ENCODE measurements at places on chromosomes 3 and 15.

GRCh38 chr3:46433841-46434240, 26.8 kb downstream of the CCRL2 start:
- DNase-seq, result no peak

- DNase-seq, result no peak
Observed at GRCh38 chr15:83943849-83944404, 290.0 kb downstream of the ADAMTSL3 start.

DNA sequence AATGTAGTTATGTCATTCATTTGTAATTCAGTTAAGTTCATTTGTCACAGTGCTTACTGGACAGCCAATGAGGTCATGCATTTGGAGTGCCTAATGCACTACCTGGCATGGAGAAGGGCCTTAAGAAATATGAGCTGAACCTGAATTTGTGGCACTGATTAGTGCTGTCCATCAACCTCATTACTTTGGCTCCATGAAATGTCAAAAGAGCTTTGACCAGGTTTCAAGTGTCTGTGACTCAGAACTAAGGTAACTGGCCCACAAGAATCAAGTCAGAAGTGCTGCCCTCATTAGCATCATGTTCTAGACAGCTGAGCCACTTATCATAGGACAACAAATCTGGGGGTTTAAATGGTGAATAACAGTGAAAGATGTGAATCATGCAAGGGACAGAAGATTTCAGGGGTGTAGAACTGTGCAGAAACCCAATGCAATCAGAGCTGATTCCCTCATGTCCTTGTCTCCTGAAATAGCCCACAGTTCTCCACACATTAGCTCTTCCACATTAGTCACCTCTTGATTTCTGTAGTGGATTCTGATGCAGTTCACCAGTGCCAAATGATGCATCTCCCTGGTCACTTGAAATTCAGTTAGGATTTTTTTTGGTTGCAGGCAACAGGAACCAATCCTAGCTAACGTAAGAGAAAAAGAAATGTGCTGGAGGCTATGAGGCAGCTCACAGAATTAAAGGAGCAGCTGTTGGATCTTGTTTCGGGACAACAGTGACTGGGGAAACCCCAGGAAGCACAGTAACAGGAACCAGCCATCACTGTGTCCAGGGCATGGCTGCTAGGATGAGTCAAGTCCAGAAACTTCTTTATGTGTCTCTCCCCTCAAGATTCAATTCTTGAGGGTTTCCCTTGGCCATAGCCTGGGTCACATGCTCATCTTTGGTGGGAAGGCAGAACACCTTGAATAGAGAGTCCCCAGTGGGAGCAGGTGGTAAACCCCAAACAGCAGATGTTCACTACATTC, 38.7 kb downstream of the CHST2 start:
- DNase-seq, result no peak

- no peak for DNase-seq
Observed at GRCh38 chr3:66463730-66464511, 36.9 kb downstream of the LRIG1 start.

GRCh38 chr15:62119227-62119864, 45.7 kb downstream of the C2CD4B start:
- DNase-seq, result peak; percentile 10

DNA sequence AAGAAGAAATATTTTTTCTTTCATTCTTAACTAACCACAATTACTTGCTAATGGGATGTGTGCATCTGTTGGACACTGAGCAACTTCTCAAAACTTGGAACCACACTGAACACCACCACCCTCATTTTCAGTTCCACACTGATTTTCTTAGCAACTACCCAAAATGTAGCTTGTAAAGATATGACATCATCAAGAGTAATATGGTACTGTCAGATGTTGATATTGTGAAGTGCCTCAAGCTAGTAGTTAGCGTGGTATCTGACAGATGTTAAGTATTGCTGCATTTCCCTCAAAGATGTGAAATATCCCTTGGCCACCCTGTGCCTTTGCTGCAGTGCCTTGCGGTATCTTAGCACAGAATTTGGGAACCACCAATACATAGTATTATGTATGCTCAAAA, 9.3 kb downstream of the RFTN1 start:
- no peak for DNase-seq

GRCh38 chr3:13200465-13200864, 127.2 kb upstream of the IQSEC1 start:
- DNase-seq, result no peak

- DNase-seq, result no peak
Observed at GRCh38 chr3:102457644-102458043, 22.8 kb downstream of the ZPLD1 start.

DNA sequence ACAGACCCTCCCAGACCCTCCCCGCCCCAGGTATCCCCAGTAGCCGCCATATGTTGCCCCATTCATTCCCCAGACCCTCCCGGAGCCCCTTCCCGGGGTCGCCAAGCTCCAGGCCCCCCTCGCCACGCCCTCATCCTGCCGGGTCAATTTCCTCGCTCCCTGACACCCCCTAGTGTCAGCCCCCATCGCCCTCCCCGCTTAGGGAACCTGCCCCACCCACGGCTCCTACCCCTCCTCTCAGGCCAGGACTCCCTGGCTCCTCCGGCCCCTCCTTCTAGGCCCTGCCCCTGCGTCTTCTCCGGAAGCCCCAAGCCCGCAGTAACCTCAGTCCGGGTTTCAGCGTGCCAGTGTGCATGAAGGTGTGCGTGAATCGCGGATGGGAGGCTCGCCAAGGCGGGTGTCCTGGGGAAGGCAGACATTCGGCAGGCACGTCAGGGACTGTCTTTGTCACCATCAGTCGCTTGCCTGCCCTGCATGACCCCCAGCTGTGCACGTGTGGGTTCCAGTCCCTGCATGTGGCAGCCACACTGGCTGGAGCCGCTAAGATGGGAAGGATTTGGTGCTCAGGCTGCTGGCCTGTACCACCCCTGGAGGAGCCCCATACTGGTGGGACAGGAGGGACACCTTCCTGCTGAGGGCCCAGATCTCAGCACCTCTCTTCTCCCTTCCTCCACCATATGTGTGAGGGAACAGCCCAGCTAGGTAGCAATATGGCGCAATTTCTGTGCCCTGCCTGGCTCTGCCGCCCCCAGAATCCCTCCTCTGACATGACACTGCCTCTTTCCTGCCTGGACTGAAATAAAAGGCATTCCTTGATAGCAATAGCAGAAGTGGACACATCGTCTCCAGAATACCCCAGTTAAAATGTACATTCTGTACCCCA, 693 bp downstream of the DISP2 start:
- DNase-seq, result peak; percentile 36

DNA sequence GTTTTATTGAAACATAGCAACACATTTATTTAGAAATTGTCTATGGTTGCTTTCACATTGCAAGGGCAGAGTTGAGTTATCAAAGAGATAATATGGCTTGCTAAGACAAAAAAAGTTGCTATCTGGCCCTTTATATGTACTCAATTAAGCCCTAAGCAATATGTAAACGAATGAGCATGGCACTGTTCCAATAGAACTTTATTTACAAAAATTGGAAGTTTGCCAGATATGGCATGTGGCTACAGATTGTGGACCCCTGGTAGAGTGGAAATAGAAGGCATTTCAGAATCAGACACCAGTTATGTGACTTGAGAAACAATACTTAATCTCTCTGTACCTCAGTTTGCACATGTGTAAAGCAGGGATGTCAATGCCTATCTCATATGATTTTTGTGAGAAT, 515.6 kb upstream of the SGO1 start:
- DNase-seq, result no peak

DNA sequence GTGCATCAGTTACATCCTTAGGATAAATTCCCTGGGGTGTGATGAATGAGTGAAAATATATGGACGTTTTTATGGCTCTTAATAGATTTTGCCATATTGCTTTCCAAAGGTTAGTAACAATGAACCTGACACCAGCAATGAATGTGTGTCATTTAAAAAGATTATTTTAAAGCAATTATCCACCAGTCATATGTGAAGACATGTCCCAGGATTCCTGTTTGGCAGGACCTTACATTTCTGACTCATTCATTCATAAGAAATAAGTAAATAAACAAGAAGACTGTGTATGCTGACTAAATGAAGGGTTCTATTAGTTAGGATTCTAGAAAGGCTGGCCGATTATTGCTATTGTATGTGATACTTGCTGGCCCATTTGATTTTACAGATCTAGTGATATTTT, 201.5 kb downstream of the SOX2 start:
- no peak for DNase-seq

DNA sequence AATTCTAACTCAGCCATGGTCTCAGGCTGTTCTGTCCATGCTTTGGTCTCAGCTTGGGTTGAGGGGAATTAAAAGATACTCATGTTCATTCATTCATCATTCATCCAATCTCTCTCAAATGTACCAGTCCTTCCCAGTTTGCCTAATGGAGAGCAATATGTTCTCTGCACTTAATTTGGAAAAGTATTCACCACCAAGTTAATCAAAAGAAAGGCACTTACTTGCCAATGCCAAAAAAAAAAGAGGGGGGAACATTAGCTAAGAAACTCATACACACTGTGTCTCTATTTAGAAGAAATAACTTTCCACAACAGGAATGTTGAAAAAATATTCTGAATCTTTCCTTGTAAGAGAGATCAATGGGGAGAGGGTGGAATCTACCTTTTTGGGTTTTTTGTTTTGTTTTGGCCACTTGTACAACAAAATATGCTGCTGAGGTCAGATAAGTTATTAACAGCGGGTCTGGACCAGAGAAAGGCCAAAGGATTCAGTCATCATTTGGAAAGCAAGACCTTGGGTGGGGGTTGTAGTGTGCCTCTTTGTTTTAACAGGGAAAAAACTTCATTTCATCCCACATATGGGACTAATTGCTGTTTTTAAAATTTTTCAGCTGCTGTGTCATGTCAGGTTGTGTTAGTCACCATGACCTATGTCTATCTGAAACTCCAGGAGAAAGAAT, 152.3 kb downstream of the FBN1 start:
- no peak for DNase-seq

- no peak for DNase-seq
Observed at GRCh38 chr3:11544412-11545181, 99.1 kb downstream of the VGLL4 start.

- DNase-seq, result no peak
Observed at GRCh38 chr3:47028146-47028545, 48.7 kb downstream of the NBEAL2 start.

DNA sequence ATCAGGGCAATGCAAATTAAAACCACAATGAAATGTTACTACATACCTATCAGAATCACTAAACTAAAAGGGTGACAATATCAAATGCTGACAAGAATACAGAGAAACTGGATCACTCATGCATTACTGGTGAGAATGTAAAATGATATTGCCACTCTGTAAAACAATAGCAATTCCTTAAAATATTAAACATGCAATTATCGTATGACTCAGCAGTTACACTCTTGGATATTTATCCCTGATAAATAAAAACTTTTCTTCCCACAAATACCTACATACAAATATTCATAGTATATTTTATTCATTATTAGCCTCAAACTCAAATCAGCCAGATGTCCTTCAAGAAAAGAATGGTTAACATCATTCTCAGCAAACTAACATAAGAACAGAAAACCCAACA, 25.9 kb upstream of the RAB6B start:
- DNase-seq, result no peak

GRCh38 chr15:64274341-64274950, 81.5 kb downstream of the CSNK1G1 start:
- DNase-seq, result no peak

DNA sequence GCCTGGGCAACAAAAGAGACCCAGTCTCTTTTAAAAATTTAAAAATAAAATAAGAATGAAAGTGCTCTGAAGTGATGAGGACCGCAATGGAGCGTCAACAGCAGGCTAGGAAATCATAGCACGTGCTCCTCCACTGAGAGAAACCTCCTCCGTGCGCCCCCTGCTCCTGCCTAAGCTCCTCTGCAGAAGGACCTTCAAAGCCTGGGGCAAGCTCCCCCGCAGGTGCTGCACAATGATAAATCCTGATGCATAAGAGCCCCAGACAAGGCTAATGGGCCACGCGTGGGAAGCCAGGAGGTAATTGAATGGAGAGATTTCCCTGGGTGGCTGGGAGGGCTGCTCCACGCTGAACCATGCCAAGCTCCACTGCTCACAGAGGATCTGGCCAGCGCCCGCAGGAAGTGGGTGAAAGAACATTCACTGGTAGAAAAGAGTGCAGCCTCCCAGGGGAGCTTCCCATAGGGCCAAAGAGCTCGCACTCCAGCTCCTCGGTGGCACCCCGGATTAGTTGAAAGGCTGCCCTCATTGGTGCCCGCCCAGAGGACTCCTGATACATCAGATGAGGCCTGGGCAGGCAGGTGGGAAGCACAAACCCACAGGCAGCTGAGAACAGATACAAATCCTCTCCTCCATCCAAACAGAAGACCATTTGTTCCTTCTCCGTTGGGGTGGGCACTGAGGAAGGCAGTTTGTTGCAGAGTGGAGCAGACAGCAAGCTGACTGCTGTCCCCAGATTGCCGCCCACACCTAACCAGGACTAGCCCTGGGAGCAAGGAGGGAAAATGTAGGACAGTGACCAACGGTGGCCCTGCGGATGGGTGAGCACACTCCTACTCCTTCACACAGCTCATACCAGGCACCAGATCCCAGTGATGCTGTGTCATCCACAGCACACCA, 52.5 kb downstream of the CPN2 start:
- no peak for DNase-seq

DNA sequence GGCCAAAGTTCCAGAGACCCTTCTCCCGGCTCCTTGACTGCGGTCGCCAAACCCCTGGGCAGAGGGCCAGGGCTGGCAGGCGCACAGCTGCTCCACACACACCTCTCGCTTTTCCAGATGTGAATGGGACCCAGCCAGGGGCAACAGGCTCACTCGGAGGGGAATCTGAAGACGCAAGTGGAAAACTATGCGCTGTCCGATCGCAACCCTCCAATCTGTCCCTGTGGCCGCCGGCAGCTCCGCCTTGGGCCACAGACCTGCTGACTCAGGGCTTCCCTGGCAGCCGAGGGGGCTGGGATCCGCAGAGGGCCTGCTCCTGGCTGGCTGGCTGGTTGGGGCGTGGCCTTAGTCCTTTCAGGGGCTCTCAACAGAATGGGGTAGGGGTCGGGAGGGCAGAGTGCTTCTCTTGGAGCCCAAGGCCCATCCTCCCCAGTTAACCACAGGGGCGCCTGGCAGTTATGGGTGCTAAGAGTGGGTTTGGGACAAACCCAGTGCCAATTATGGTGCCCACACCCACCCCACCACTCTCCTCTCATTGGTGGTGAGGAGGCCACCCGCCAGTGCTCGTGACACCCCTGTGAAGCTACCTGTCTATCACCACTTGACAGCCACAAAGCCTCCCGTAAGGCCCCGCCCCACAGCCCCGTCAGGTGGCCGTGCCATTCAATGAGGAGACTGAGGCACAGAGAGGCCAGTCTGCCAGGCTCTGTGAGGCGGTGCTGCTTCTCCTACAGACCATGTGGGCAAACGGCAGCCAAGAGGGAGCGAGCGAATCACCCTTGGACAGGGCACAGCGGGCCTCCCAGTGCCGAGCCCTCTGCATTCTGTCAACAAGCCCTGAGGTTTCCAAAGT, 53.8 kb downstream of the IQSEC1 start:
- DNase-seq, result no peak
